SIG-M5 (cell line): ENCODE measurements at places on chromosomes 12 and 14.

- no peak for DNase-seq
Measured at GRCh38 chr12:89653-90052, 23.1 kb downstream of the IQSEC3 start.

GRCh38 chr14:95829321-95829720, 47.3 kb upstream of the TUNAR start:
- no peak for DNase-seq

GRCh38 chr12:108855284-108856169, 1.9 kb downstream of the SSH1 start:
- no peak for DNase-seq

GRCh38 chr12:98296462-98297079, 218.8 kb upstream of the TMPO start:
- DNase-seq, result no peak

DNA sequence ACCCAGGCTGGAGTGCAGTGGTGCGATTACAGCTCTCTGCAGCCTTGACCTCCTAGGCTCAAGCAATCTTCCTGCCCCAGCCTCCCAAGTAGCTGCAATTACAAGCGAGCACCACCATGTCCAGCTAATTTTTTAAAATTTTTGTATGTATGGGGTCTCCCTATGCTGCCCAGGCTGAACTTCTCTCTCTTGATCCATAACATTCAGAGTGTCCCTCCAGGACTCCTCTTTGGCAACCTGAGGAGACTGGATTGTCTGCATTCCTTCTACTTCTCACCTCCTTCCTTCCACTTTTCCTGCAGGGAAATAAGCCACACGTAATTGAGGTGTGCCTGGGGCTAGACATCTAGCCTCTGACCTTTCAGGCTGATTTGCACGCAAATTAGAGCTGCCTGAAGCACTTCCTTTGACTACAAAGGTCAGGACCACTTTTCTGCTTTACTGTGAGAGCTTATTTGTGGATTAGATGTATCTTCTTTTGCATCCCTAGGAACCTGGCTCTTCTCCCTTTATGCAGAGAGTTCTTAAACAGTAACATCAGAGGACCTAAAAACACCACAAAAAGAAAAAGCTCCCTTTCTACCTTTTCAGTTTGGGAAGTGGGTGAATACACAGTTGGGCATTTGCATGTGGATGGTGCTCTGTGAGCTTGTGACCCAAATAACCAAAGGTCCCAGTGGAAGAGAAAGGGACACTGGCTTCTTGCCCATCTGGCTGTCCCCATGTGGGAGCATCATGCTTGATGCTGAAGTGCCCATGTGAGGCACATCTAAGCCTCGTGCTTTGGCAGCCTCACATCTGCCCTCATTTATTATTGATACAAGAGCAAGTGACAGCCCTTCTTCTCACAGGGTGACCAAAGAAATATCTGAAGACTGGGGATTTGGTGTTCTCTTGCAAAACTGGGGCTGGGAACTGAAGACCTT, 33.5 kb downstream of the PYGL start:
- DNase-seq, result no peak

DNA sequence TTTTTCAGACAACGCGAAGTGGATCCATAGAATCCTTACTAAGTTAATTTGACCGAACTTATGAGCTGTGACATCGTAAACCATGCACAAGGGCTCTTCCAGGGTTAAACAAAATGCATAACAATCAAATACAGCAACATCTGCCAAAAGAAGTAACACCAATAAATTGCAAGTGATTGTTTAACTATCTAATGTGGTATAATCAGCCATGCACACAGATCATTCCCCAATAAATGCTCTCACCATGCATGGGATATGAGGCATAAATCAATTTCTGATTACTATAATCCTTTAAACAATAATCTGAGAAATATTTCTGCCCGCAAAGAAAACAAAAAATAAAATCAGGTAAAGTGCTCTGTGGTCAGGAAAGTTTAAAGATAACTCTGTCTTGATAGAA, 7.7 kb upstream of the PLEKHG7 start:
- no peak for DNase-seq

DNA sequence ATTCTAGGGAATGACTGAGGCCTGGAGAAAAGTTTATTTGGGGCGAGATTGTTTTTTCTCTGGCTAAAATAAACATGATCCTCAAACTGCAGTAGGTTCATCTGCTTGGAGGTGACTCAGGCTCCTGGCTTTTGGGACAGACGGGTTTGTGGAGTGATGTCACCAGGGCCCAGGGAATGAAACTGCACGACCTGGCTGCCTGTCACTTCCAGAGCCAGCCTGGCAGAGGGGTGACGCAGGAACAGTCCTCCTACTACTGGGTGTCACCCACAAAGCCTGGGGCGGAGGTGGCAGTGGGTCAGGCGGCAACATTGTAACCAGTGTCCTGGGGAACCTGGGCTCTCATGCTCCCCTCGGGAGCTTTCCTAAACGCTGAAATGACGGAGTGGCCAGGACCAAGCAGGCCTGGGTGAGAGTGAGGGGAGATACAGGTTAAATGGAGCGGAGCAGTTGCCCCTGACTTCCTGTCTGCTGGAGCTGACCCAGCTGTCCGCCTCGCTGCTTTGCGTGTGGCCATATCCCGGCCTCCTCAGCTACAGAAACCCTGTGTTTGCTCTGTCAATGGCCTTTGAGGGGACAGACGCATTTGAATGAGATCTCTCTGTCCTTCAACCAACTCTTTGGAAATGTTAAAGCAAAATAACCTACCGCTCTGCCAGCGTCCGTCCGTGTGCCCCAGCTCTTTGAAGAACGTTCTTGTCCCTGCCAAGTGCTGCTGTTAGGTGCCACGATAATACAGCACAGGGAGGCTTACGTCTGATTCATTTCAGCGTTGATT, 6.5 kb downstream of the HIP1R start:
- no peak for DNase-seq

- DNase-seq, result no peak
Measured at GRCh38 chr12:93292731-93293566, 84.8 kb upstream of the NUDT4 start.

DNA sequence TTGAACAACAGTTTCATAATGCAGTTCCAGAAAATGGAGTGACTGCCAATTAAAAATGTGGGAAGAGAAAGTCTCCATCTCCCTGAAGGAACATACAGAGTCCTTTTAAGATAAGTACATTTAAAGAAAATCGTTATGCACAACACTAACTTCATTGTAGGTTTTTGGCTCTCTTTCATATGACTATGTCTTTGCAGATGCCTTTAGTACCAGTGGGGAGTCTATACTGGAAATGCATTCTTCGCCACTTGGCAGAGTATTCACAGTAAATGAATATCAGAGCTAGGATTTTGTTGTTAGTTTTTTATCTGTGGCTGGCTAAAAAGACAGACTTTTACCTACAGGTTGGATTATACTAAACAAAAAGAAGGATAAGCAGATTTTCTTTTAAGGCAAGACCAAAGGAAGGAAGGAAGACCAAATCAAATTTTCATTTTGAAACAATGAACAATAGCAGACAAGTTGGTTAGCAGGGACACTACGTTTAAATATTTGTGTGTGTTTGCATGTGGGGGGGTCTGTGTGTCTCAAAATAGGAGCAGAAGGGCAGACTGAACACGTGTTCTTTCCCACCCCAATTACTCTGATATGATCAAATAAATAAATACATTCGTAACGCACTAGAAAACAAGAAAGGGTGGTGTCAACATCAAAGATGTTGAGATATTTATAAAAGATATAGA, 124.5 kb downstream of the BTG1 start:
- no peak for DNase-seq

- no peak for DNase-seq
Measured at GRCh38 chr14:26845151-26845818, 247.5 kb upstream of the NOVA1 start.

DNA sequence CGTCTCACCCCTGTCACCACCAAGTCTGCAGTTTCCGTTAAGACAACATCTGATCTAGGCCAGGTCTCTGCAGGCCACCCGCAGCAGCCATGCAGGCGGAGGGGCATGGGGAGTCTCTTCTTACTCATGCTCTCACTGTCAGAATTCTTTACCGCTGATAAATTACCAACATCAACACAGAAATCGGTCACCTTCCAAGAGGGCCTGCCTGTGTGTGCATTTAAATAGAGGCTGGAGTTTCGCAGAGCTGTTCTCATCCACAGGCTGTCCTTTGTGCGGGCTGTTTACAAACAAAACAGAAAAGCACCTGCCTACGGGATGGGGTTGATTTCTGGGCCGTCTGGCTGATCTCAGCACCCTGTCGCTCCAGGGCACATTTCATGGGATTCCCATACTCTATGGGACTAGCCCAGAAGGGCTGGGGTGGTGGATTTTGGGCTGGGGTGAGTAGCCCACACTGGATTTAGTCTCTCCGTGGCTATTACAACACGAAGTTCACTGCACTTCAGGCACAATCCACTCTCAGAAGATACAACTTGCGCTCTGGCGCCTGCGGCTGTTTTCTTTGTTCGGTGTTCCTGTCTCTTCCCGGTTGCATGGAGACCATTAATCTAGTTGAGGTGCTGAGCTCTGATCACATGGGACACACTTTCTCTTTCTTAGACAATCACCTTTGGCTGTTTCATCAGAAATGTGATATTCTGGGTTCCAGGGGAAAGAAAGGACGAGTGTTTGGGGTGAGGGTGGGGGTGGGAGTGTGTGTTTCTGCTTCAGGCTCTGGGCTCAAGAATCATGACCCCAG, 331.1 kb downstream of the GLT1D1 start:
- DNase-seq, result no peak

DNA sequence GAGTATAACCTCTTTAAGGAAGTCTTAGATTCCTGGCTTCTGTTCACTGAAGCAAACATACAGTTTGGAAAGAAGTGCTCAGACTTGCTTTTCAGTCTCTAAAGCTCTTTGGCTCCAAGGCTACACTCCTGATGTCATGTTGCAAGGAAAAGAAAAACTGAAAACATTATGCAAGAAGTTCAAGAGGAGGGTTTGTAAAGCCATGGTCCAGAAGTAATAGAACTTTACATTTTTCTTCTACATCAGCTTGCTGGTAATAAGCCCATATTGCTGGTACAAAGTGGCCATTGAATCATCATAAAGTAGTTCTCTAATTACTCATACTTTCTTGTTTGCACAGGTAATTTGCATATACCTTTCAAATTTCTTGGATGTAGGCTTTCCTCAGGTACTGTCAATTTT, 83.6 kb downstream of the BBS10 start:
- no peak for DNase-seq

DNA sequence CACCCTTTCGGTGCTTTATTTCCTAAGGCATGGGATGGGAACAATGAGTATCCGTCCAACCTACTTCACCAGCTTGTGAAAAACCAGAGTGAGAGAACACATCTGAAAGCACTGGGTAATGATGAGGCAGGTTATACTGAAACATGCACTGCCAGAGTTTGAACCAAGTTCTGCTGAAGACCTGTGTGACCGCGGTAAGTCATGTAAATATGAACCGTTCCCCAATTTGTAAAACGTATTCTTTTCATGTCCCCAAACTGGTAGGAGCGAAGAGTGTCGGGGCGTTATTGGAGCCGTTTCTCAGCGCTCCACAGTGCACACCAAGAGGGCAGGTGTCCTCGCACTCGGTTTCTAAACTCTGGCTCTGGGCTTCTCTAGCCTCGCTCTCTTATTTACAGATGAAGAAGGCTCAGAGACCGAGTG, 788 bp upstream of the NGDN start:
- no peak for DNase-seq

GRCh38 chr12:73452672-73453469, 1084.8 kb upstream of the ATXN7L3B start:
- no peak for DNase-seq

DNA sequence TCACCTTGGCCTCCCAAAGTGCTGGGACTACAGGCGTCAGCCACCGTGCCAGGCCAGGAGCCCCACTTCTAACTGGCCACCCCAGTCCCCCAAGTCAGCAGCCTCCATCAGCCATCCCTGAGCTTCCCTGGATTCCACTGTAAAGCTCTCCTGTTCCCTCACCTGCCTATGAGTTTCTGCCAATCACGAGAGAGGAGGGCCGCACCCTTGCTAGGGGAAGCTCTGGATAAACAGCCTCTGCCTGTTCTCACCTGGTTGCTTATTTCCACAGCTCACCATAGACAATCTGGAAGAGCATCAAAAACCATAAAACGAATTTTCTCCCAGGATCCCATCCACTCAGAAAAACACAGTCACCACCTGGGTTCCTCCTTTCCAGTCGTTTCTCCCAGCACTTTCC, 5.0 kb downstream of the CDCA4 start:
- no peak for DNase-seq

DNA sequence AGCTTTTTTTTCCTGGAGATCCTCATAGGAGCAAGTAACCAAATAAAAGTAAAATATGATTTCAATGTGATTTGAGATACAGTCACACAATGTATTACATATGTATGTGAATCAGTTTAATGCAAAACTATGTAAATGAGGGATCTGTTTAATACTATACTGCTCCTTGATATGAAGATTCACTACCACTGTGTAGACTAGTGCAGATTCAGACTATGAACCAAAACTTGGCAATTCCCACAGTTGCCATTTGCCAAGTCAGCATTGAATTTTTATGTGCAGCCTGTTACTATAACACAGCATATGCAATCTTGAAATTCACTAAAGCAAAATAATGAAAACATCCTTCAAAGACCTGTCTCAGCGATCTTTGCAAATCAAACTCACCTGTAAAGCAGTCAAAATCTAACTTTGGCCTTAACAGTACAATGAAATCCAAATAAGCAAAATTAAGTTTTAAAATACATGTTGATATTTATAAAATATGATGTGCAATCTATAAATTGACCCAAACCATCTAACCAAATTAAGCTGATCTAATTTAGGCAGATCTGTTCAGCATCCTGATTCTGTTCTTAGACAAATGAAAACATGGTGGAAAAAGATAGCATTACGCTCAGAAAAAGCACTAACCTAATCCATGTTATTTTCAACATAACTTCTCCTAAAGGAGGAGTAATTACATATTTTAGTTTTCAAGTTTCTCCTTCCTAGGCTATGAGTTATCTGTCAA, 25.5 kb upstream of the LMNTD1 start:
- no peak for DNase-seq

DNA sequence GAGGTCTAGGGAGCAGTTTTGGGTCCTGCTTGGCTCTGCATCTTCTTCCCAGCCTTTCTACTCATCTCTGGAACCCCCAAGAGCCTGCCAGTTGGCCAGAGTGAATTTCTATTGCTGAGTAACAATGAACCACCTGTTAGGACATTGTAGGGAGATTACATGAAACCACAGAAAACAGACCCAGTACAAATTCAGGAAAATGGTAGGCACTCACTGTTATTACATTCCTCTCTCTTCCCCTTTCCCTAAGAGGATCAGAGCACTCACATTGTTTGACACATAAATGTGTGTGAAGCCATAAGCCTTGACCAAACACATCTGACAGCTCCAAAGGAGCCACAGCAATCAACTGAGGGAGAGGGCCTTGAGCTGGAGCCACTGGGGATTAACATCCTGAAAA, 216.1 kb downstream of the TMEM132D start:
- DNase-seq, result no peak

GRCh38 chr12:66584673-66585072, 94.2 kb downstream of the GRIP1 start:
- DNase-seq, result no peak

DNA sequence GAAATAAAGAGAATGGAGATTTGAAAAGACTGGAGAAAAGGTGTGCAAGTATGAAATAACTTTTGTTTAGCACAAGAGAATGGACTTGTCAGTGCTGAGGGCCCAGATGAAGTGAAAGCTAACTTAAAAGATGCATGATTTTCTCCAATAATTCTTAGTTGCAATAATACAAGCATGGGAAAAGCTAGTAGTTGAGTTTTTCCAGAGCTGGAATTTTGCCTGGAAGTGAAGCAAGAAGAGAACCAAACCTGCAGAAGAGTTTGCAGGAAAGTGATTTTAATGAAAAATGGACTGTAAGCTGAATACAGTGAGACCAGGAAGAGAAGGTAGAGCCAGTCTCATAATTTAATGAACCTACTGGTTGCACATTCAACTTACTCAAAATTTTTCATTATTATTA, 69.3 kb upstream of the FSCB start:
- no peak for DNase-seq
